ENCODE measurements at places on chromosomes 11 and 22. TPM values are rescaled to one million over a fixed set of nuclear protein-coding genes. Genes with fewer than 3 reads are reported as not detected.

The OR4D9 gene
- total RNA-seq = not detected

DNA sequence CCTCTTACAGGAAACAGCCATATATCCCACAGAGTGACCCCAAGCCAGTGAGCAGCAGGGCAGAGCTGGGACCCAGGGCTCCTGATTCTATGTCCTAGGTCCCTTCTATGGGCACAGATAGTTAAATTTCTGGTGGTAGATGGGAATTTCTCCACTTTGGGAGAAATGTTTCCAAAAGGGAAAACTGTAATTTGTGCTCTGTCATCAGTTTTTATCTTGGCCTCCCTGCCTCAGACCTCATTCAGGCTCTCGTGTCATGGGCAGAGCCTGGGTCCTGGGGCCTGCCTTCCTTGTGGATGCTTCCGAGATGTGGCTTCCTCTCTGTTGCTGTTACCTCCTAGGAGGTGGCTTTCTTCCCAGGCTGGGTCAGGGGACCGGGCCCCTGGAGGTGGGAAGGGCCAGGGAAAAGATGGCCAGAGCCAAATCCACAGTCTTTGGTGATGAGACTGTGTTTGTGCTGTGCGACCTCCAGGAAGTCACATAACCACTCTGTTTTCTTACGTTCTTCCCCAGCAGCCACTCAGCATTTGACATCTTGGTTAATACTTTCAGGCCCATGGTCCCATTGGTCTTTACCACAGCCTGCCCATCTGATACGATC lies 8.6 kb downstream of the LRRC32 start:
- H3K4me3 ChIP-seq = no peak overlapping the region
- H3K36me3 ChIP-seq = no peaks in the 10 kb centered on the region
- no peak for DNase-seq
- no peaks in the 10 kb centered on the region for H3K27me3 ChIP-seq
- H3K4me1 ChIP-seq = peaks cover 3% of the 10 kb centered on the region
- no peak overlapping the region for H3K27ac ChIP-seq

- no peaks in the 10 kb centered on the region for H3K27me3 ChIP-seq
- H3K27ac ChIP-seq = no peak overlapping the region
- no peaks in the 10 kb centered on the region for H3K36me3 ChIP-seq
- H3K4me3 ChIP-seq = no peak overlapping the region
Measured at GRCh38 chr11:37230865-37231264, 632.8 kb upstream of the RAG2 start.

DNA sequence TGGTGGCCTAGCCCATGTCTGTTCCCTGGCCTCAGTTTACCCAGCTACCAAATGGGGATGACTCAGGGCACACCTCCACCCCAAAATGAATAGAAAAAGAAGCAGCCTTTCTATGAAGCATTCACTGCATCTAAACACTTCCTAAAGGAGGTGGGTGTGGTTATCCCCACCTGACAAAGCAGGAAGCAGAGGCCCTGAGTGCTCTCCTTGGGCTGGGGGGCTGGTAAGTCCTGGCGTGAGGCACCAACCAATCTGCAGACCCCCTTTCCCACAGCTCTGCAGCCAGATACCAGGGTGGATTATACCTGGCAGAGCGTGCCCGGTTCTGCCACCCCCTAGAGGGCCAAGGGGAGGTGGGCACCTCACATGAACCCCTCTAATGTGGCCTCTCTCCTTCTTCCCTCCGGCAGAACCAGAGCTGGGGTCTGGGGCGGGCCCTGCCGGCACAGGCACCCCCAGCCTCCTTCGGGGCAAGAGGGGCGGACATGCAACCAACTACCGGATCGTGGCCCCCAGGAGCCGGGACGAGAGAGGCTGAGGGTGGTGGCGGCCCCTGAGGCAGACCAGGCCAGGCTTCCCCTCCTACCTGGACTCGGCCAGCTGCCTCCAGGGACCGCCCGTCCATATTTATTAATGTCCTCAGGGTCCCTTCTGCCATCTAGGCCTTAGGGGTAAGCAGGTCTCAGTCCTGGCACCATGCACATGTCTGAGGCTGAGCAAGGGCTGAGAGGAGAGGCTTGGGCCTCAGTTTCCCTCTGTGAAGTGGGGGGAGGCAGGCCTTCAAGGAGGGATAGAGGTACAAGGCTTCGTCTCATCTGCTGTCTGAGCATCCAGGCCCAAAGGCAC lies 9.2 kb downstream of the RHBDD3 start:
- DNase-seq = no peak
- no peaks in the 10 kb centered on the region for H3K4me1 ChIP-seq
- H3K27ac ChIP-seq = no peak overlapping the region
- no peak overlapping the region for H3K4me3 ChIP-seq

The BCO2 gene
- 0.62 TPM for total RNA-seq

DNA sequence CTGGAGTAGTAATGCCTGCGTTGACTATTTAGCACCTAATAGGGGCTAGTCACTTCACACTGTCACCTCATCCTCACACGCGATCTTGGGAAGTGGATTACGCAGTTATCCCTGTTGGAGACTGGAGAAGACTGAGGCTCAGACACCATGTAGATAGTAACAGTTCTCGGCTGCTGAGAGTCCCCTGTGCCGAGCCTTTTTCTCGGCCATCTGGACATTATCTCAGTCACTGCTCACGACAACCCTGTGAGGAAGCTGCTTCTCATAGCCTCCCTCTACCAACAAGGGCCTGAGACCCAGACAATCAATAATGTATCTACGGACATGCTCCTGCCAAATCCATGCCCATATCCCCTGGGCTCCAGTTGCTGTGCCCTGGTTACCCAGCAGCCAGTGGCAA lies 25.9 kb downstream of the SCUBE1 start:
- peaks cover 4% of the 10 kb centered on the region for H3K4me1 ChIP-seq
- no peak overlapping the region for H3K4me3 ChIP-seq
- peaks cover 18% of the 10 kb centered on the region for H3K27me3 ChIP-seq

DNA sequence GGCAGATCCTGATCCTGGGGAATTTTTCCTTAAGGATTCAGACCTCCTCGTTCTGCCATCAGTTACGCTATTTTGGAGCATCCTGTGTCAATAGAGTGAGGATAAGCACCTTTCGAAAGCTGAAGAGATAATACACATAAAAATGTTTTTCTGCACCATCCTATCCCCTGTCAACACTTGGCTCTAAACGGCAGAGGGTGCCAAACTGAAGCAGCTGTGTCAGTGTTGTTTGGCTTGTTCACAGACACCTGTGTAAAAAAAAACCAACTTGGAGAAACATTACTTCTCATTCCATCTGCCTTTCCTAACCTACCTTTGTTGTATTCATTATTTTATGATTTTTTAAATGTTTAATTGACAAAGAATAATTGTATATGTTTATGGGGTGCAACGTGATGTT lies 417.0 kb upstream of the DDI1 start:
- H3K27ac ChIP-seq = no peak overlapping the region
- no peaks in the 10 kb centered on the region for H3K27me3 ChIP-seq
- no peaks in the 10 kb centered on the region for H3K36me3 ChIP-seq
- no peak for DNase-seq

DNA sequence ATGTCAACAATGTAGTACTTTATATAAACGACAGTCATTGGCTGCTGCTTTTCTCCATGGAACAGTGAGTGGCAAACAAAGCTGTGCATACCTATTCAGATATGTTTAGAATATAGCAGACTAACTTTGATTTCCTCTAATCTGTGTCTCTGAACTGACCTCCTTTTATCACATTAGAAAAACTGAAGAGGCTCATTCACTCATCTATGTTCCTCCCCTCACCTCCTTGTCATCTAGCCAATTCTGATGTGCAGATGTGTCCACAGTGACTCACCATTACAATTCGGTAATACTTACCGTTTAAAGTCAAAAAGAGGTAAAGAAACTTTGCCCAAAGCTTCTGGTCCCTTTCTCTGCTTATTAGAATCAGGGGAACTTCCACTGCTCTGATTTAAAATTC lies 51.5 kb upstream of the RPS13 start:
- H3K36me3 ChIP-seq = peaks cover 15% of the 10 kb centered on the region
- no peak overlapping the region for H3K27ac ChIP-seq
- H3K4me3 ChIP-seq = no peak overlapping the region
- DNase-seq = peak; percentile 63
- H3K4me1 ChIP-seq = no peaks in the 10 kb centered on the region
